ENCODE measurements at places on chromosomes 5 and 9.

DNA sequence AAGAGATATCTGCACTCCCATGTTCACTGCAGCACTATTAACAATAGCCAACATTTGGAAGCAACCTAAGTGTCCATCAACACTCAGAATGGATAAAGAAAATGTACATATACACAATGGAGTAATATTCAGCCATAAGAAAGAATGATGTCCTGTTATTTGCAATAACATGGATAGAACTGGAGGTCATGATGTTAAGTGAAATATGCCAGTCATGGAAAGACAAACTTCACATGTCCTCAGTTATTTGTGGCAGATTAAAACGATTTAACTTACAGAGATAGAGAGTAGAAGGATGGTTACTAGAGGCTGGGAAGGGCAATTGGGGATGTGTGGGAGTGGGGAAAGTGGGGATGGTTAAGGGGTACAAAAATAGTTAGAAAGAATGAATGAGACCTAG, 110.3 kb upstream of the PCSK5 start:
- no peak for DNase-seq

DNA sequence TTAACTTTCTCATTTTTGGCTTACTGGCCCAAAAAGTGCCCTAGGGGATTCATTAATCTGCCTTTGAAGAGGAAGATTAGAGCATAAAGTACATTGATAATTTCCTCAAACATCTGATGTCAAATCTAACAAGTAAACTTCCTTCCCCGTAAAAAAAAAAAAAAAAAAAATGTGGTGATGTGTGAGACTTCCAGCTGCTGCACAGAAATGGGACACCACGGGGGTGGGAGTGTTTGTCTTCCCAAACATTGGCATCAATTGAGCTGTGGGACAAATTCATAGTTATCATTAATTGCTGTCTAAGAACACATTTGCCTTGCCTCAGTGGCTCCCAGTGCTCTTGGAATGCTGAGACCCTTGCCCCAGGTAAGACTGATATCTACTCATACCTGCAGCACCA, 149.6 kb downstream of the ADAMTS12 start:
- no peak for DNase-seq

GRCh38 chr5:83527221-83527620, 55.7 kb downstream of the VCAN start:
- DNase-seq = no peak

DNA sequence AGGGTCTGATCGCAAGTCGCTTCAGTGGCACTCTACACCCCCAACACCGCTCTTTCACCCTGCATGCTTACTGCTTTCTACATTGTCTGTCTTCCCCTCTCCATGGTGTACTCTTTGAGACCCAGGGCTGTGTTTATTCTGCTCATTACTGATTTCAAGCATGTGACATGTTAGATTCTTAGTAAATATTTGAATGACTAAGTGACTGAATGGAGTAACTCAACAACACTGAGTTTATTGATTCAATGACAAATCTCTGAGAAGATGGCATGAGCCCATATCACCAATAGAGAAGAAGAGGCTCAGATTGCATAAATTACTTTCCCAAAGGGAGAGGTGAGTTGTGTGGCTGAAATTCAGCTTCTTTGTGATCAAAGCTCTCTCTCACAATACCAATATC, 89.7 kb upstream of the OSMR start:
- no peak for DNase-seq

DNA sequence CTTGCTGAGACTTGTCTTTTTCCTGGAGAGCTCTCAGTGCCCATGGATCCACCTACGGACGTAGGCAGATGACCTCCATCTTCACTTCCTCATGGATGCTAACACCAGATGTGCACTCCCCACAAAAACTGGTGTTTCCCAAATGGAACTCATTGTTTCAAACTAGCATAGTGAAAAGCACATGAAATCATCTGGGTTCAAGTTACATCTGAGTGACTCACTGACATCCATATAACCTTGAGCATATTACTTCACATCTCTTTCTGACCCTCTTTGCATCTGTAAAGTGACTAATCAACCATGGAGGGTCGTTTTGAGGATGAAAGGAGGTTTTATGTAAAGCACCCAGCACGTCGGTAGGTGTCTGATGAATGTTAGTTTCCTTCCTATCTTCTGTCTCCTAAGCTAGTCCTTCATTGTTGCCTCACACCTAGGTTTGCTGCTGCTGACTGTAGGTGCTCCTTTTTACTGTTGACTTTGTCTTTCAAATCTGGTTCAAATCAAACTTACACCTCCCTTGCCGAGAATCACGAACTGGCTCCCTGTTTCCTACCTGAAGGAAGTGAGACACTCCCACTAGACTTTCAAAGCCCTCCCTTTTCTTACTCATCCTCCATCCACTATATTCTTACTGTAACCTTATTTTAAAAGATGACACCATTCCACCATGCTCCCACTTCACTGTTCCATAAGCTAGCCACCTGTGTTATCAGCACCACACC, 10.3 kb downstream of the OCLN start:
- no peak for DNase-seq

GRCh38 chr5:9453480-9454011, 92.3 kb downstream of the SEMA5A start:
- no peak for DNase-seq

DNA sequence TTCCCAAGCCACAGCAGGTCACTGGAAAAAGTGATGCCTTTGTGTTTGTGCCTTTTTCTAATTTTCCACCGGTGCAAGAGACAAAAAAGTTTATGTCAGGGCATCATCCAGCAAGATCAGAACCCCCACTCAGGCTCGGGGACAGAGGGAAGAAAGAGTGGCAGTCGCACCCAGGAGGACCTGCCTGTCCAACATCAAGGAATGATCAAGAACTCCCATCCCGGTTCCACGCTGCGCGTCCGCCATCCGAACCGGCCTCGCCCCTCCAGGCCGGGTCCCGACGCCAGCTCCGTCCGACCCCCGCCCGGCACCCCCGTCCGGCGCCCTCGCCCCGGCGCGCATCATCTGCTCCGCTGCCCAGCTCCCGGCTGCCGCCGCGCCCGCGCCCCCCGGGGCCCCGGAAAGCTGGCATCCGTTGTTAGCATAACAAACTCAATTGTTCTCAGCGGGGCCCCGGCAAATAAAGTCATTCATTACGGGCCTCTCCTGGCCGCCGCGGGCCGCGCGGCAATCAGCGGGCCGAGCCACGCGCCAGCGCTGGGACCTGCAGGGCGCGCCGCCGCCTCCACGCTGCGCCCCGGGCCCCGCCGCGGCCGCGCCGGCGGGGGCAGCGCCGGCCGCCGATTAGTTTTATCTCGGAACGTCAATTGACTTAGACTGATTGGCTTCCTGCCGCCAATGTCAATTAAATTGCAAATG, 48.1 kb downstream of the PAX5 start:
- DNase-seq = no peak

DNA sequence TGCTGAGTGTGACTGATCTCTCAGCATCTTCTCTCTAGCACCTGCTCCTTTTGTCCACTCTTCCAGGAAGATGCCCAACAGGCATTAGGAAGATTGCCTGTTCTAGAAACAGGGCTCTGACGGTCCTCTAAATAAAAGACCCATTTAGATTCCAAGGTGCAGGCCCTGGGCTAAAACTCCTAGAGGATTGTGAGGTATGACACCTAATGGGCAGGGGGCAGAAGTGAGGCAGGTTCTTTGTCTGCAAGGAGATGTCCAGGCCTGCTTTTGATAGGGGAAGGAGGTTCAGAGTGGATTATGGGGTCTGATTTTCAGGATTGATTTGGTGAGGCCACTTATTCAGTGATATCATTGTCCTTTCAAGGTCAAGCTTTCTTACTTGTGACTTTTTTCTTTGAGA, 140.8 kb upstream of the TRPC7 start:
- DNase-seq = no peak

DNA sequence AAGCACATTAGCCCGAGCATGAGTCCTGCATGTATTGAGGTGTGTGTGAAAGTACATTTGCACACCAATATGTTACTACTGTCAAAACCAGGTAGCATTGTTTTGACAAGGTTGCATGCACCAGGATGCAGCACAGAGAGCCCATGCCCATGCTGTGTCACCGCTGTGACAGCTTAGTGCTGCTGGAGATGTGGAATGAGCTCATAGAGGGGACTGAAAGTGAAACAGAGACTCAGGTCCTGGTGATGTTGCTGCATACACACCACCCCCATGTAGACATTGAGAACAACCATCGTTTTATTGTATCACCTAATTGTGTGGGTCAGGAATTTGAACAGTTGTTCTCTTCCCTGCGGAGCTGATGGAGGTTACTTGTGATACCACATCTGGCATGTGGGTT, 53.0 kb downstream of the GADD45G start:
- DNase-seq = no peak

- DNase-seq = no peak
Observed at GRCh38 chr9:132116583-132116982, 36.9 kb upstream of the MED27 start.

DNA sequence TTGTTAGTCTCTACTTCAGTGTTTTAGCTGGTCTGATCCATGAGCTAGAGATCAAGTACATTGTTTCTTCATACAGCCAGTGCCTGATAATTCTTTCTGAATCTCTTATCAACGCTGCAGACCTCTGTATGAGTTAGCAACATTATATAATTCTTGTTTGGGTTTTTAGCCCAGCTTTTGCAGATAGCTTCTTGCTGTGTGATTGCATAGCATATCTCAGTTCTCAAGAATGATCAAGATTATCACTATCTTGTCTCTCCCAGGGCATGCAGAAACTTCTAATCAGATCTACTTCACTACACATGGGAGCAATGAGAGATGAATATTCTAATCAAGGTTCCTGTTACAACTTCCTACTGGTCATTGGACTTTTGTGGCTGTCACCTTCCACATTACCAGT, 158.3 kb downstream of the FAM174A start:
- DNase-seq = no peak

GRCh38 chr5:141596867-141597266, 21.9 kb downstream of the DIAPH1 start:
- no peak for DNase-seq

- no peak for DNase-seq
Observed at GRCh38 chr9:30522061-30522460, 1862.4 kb upstream of the ACO1 start.

- no peak for DNase-seq
Observed at GRCh38 chr5:139186752-139187326, 11.3 kb downstream of the SIL1 start.

DNA sequence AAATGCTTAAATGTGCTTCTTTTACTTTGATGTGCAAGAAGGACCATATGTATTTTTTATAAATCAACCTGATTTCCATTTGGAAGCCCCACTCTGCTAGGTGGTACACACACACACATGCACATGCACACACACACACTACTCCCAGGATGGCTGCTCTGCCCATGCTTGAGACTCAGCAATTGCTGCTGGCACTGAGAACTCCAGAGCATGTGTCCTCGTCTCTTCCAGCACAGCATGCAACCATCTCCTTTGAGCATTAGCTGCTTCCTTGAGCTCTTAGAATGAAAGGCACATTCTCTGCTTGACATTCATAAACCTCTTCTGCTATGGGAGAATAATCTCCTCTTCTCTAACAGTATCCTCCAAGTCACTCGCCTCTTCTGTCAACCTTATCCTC, 115.9 kb downstream of the FEM1C start:
- DNase-seq = no peak
